ENCODE measurements at places on chromosomes 3 and 15. TPM values are rescaled to one million over a fixed set of nuclear protein-coding genes. Genes with fewer than 3 reads are reported as not detected.
A peak's percentile ranks its signal among the peaks of the same experiment; 100 is the strongest.

DNA sequence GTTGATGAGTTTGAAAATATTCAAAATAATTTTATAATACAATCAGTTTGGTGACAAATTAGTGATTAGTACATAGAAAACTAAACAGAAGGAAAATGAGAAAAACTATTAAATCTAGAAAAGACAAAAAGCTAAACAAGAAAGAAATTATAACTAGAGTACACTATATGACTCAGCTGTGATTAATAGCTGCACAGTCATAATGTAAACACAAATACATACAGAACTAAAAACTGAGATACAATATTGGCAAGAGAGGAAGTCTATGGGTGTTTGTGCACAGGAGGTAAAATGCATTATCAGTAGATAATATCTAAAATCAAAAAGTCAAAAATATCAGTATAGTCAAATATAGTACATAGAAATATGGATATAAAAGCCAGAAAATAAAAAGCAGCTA lies 80.7 kb upstream of the PCSK6 start:
- DNase-seq = no peak

ACTR8 gene
- 43.8 TPM for polyA plus RNA-seq

DNA sequence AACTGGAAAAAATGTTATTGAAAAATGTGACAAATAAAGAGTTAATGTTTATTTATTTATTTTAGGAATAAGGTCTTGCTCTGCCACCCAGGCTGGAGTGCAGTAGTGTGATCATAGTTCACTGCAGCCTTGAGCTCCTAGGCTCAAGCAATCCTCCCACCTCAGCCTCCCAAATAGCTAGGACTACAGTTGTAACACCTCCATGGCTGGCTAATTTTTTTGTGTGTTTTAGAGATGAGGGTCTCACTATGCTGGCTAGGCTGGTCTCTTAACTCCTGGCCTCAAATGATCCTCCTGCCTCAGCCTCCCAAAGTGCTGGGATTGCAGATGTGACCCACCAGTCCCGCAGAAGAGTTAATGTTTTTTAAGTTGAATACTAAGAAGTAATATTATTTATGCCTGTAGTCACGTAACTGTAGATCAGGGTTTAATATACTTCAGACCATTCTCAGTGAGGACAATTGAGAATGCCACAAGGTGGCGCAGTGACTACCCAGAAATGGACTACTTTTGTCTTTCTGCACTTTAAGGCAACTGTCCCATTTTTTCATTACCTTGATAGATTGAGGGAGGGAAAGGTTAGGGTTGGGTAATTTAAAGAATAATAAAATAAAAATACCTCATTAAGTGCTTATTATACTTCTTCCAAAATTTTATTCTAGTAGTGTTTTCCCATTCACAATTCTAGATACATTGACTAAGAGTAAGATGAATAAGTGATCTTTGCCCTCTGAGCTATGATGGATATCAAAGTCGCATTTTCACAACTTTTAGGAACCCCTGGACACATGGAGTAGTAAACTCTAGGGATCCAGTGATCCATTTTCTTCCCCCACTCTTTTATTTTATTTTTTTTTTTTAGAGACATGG lies 6.0 kb downstream of the MUC13 start:
- DNase-seq = peak; percentile 27

- DNase-seq = no peak
Measured at GRCh38 chr3:123147754-123148535, 53.8 kb upstream of the SEC22A start.

GRCh38 chr15:69035205-69035917 lies 20.9 kb downstream of the NOX5 start:
- DNase-seq = no peak

DNA sequence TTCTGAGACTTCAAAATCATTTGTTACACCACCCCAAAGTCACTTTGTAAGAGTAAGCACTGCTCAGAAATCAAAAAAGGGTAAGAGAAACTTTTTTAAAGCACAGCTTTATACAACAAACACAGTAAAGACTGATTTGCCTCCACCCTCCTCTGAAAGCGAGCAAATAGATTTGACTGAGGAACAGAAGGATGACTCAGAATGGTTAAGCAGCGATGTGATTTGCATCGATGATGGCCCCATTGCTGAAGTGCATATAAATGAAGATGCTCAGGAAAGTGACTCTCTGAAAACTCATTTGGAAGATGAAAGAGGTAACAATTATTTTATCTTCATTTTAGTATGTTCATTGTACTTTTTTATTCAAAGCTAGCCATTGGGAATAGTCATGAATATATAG lies 32.6 kb downstream of the BLM start:
- DNase-seq = no peak

COLQ gene
- 9.5 TPM for polyA plus RNA-seq

AMIGO3 gene
- polyA plus RNA-seq = 1.9 TPM

Measured in right lung (tissue), 10 donors.